Fibroblast of upper back skin (primary cell): ENCODE measurements at places on chromosomes 4 and X.
A peak's percentile ranks its signal among the peaks of the same experiment; 100 is the strongest.

DNA sequence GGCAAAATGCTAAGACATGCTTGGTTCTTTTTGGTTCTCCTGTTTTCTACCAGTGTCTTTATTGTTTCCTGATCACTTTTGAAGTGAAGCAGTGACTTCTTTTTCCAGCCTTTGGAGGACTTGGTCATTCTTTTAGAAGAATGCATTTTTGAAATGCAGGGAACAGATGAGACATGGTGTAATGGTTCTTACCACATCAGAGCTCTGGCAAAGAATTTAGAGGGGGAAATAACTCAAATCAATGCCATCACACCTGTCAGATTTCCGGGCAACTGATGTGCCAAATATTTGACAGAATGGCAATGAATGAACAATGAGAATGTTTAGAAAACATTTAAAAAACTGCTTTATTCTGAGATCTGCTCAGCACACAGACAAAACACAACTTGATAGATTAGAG, 519.6 kb downstream of the IQCM start:
- no peak for DNase-seq

DNA sequence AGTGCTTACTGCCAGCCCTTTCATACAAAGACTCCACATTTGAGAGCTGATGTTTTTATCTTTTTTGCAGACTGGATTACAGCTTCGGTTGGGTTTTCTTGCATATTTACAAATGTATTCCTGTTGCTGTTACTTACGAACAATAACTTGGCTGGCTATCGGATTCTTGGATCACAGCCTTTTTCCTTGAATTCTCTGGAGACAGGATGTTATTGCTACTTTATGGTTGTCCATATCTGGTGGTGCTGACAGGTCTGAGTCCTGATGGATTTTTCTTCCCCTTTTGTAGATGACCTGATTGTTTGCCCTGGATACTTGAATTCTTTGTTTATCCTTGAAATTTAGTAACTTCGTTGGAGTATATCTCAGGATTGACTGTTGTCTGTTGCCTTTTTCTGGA, 77.7 kb downstream of the PDK3 start:
- peak; percentile 7 for DNase-seq

DNA sequence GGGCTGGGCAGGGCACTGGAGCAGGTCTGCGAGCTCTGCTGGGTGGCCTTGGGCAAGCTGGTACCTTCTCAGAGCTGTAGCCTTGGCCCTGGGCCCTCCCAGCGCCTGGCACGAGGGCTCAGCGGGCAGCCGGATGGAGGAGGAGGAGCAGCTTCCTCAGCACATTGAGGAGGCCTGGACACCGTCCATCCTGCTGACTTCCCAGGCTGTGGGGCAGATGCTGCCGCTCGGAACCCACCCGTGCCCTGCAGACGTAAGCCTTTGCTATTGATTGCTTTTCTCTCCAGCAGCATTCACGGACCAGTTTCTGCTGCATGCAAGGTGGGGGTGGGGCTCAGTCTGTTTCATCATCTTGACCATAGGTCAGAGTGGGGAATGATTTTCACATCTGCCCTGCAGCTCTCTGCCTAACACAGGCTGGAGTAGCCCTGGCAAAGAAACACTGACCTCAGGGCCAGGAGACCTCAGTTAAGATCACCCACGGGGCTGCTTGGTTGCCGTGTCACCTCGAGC, 80.7 kb upstream of the PSAPL1 start:
- no peak for DNase-seq

GRCh38 chr4:54090804-54091623, 8.9 kb upstream of the GSX2 start:
- DNase-seq = no peak

- no peak for DNase-seq
Measured at GRCh38 chr4:108527723-108528122, 92.7 kb upstream of the RPL34 start.

GRCh38 chr4:56976283-56976836, 1.0 kb downstream of the NOA1 start:
- no peak for DNase-seq

- DNase-seq = no peak
Measured at GRCh38 chr4:143183513-143184216, 1.1 kb upstream of the USP38 start.

- no peak for DNase-seq
Measured at GRCh38 chr4:113159942-113160545, 110.6 kb downstream of the ANK2 start.

GRCh38 chr4:157219711-157220370, 687 bp upstream of the GRIA2 start:
- no peak for DNase-seq

GRCh38 chrX:108270739-108271396, 167.4 kb downstream of the COL4A6 start:
- peak; percentile 32 for DNase-seq

DNA sequence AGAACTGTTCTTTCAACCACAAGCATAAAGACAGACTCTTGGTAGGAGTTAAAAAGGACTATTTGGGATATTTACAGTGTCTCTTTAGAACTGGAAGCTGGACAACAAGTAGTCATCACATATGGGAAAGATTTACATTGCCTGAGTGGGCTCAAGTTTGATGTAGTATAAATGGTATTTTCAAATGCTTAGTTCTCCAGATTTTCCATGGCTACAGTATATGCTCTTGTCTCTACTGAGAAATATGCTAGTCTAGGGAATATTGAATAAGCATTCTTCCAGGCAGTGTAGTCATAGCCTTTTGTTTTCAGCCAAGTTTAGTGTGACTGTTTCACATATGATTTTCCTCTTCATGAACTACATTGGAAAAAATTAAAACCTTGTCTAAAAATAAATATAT, 315.6 kb downstream of the ARHGAP24 start:
- DNase-seq = peak; percentile 96

GRCh38 chr4:47415719-47416118, 47.8 kb downstream of the COMMD8 start:
- no peak for DNase-seq

DNA sequence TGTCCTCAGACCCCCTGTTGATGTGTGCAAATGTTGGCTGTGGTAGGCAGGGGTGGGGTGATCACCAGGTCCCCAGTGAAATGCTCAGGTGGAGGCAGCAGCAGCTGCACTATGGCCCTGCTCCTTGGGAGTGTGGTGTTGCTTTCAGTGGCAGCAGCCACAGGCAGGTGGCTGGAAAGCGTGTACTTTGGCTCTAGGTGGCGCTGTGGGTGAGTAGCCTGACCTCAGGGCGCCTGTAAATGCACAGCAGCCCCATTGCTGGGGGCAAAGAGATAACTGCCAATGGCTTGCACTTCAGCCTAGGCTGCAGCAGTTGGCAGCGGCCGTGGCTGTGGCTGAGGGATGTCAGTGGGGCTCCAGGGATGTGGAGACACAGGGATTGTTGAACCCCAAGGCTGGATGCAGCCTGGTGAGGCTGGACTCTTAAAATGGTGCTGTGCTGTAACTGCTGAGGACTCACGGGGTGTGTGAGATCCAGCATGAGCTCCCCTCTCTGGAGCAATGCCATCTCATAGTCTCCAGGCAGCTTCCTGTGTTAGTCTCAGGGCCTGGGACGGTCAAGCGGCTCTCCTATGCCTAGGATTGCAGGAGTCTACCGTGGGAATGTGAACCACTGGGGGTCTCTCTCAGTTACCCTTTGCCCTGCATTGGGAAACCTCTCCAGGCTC, 421.7 kb upstream of the HTR2C start:
- no peak for DNase-seq

GRCh38 chrX:75673468-75673867, 111.6 kb downstream of the MAGEE2 start:
- DNase-seq = no peak

DNA sequence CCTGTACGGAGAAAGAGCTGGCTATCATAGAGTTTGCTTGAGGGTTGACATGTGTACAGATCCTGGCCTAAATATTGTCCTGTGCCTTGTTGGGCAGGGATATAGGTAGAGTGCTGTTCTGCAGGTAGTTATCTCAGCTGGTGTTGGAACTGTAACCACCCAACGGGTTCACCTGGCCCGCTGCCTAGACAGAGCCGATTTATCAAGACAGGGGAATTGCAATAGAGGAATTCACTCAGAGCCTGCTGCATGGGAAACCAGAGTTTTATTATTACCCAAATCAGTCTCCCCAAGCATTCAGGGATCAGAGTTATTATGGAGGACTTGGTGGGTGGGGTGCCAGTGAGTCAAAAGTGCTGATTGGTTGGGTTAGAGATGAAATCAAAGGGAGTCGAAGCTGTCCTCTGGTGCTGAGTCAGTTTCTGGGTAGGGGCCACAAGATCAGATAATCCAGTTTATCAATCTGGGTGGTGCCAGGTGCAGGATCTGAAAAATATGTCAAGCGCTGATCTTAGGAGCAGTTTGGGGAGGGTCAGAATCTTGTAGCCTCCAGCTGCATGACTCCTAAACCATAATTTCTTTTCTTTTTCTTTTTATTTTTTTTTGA, 42.5 kb upstream of the XIAP start:
- DNase-seq = no peak

GRCh38 chrX:34578237-34578636, 78.8 kb downstream of the TMEM47 start:
- DNase-seq = peak; percentile 43

DNA sequence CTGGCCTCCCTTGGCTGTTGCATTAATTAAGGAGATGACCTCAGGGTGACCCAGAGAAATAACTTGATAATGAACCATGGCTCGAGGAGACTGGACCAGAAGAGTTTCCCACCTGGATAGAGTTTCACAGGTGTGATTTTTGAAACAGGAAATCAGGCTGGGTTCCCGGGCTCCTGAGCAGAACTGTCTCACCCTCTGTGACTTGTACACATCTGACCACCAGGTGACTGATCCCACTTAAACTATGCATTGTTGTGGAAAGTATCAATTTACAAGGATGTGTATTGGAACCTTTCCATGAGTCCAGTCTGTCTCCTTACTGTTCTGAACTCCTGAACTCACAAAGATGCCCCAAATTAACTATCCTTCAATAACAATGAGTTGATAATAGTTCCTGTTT, 220.3 kb downstream of the PTTG2 start:
- DNase-seq = no peak

DNA sequence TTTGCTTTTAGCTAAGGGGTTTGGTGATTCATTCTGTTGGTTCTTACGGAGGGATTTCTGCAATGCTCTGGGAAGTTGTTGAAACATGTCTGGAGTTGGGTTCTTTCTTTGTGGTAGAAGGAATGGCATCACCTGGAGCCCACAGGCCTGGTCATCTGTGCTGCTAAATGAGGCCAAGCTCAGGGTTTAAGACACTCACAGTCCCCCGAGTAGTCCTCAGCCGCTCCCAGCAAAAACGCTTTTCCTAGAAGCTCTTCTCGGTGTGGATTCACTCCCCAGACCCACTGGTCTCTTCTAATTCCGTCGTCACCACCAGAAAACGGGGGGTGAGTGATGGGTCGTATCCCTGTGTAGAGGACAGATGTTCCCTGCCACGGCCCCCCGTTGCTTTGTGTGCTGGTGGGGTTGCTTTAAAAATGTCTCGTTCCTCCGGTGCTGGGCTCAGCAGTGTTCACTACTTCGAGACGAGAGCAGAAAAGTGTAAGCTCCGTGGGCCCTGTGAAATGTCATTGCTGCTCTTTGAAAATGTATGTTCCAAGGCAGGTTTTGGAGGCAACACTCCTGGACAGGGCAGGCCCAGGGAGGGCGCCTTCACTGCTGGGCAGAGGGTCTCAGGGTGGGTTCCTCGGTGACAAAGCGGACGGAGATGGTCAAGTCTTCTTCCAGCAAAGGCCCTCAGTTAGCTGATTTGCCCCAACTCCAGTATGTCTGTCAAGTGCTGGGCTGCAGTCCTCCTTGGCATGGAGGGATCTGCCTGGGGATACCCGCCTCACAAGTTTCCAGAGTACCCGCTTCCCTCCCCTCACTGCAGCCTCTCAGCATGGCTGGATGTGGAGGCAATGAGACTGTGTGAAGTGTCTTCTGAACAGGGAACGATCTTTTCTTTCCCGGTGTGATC, 37.3 kb downstream of the PSAPL1 start:
- DNase-seq = peak; percentile 57

DNA sequence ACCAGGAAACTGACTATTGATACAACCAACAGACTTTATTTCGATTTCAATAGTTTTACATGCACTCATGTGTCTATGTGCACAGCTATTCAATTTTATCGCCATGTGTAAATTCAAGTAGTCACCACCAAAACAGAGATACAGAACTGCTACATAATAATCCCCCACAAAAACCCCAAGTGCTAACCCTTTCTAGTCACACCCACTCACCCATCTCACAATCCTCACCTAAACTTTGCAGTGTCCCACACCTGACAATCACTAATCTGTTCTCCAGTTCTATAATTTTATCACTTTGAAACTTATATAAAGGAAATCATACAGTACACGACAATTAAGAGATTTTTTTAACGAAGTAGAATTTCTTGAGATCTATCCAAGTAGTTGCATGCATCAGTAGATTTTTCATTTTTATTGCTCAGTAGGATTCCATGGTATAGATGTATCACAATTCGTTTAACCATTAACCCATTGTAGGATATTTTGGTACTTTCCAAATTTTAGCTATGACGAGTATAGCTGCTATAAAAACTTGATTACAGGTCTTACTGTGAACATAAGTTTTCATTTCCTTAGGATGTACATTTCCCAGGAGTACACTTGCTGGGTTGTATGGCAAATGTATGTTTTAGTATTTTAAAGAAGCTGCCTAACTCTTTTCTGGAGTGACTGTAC, 85.9 kb downstream of the CASK start:
- DNase-seq = no peak

- no peak for DNase-seq
Measured at GRCh38 chrX:96438803-96439202, 245.8 kb upstream of the DIAPH2 start.

- no peak for DNase-seq
Measured at GRCh38 chr4:132063829-132064228, 1085.3 kb upstream of the PCDH10 start.

GRCh38 chrX:18825375-18825774, 117.9 kb downstream of the PPEF1 start:
- DNase-seq = no peak

DNA sequence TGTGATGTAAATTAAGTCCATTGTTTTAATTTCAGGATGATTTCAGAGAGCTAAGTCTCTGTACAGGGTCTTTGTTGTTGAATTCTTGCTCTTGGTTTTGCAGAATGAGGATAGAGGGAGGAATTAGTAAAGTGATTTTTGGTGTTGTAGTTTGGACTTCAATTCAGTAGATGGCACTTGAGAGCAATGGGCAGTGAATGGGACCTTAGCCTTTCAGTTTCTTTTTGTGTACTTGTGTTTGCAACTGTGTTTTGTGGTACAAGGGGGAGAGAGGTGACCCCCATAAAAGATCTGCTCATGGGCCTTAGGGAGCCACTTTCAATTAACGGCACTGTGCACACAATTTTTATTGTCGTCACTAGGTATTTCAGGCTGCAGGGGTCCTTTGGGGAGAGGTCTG, 340.0 kb downstream of the DCAF12L2 start:
- no peak for DNase-seq

GRCh38 chr4:73231518-73232487, 26.8 kb downstream of the ANKRD17 start:
- DNase-seq = no peak

- DNase-seq = no peak
Measured at GRCh38 chr4:10140866-10141759, 24.5 kb upstream of the WDR1 start.

GRCh38 chr4:88378691-88379559, at the start of gene HERC6:
HERC6 (plus strand) TSS chr4:88378852; CDS start chr4:88378922, 70 bp downstream.
- DNase-seq = peak; percentile 67
